CD8-positive, alpha-beta T cell (primary cell): ENCODE measurements at places on chromosomes 4 and X.

DNA sequence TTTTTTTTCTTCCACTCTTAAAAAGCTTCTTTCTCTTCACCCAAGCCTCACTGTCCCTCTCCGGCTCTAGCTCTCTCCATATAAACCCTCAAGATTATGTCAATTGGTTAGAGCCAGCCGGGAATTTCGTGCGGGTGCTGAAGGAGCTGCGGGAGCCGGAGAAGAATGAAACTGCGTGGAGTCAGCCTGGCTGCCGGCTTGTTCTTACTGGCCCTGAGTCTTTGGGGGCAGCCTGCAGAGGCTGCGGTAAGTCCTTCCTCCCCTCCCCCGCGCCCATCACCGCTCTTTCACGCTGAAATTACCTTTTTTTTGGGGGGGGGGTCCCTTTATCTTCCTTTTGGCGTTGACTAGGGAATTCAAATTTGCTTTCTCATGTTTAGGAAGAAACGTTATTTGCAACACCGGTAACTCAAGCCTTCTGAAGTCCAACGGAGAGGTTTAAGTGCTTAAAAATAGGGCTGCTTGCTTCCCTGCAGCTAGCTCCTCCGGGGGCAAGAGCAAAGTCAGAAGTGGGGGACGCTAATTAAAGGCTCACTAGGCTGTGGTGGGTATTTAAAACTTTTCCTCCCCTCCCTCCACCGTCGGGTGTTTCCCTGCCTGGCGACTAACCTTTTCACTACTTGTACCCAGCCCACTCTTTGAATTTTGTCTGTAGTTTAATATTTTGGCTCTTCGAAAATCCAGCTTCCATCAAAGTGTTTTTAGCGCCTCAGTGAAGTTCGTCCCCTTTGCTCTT lies 491 bp downstream of the COL4A5 start:
- no peak for DNase-seq

- no peak for DNase-seq
Observed at GRCh38 chrX:95996294-95996693, 688.3 kb upstream of the DIAPH2 start.

DNA sequence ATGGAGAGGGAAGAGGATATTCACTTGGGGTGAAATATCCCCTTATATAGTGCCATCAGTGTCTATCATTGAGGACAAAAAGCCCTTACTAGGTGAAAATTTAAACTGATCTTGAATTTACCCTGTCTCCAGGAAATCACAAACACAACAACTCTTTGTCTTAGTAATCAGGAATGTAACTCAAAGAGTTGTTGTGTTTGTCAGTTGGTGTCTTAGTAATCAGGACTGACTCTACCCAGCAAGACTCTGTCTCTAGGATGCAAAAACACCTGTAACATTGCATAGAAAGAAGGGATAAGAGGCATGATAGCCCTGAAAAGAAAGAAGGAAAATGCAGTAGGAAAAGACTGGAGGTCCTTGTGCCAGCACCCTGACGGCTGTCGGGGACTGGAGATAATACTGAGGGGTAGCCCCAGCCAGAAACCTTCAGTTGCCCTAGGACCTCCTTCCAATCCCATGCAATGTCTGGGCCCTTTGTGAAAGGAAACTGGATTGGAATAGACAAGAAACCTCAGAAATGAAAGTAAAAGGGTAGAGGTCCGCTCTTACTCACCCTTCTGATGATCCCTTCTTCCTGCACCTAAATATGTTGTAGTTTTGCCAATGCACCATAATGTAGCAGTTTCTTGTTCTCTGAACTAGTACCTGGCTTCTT lies 45.3 kb downstream of the HMGB2 start:
- no peak for DNase-seq

- DNase-seq, result no peak
Observed at GRCh38 chrX:9149501-9150245, 115.7 kb upstream of the FAM9B start.
